Muscle of arm (tissue), 14 donors: ENCODE measurements at places on chromosomes 4 and X. TPM values are rescaled to one million over a fixed set of nuclear protein-coding genes. Genes with fewer than 3 reads are reported as not detected.

RRH gene
- 0.74 TPM for polyA plus RNA-seq

NR0B1 gene
- polyA plus RNA-seq = 0.22 TPM

- no peak for DNase-seq
Measured at GRCh38 chrX:16739574-16739973, 20.2 kb downstream of the SYAP1 start.

GRCh38 chr4:107270614-107271013 is 234.5 kb upstream of the DKK2 start:
- no peak for DNase-seq

DNA sequence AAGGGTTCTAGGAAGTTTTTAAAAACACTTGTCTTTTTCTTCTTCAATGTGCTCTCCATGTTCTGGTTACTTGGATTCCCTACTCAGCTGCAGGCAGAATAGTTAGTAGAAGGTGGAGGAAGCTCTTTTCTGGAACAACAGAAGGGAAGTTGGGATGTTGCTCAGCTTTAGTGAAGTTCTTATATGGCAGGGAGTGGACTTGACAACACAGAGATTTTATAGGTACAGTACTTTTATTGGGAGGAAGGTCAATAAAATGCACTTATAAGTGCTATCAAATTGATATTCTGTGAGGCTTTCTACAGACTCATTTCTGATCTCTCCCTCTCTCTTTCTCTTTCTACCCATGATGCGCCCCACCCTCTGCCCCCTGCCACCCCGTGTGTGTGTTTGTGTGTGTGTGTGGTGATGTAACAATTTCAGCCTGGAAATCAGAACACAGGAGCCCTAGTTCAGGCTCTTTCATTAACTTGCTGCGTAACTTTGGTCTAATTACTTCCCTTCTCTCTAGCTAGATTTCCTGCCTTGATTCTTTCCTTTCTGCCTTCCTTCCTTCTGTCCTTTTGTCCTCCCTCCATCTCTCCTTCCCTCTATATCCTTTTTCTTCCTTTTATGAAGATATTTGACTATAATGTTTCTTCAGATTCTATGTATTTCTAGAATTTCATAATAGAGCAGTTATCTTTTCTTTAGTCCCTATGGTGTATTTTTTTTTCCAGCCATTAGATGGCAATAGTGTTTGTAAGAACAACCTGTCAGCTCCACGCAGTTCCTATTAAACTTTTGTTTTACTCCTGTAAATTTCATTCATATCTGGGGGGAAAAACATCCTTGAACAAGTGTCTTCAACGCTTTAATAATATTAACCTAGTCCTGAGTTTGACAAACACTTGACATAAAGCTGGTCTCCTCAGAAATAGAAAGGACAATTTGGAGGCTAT is 37.1 kb downstream of the HEPH start:
- DNase-seq = peak; percentile 3

DNA sequence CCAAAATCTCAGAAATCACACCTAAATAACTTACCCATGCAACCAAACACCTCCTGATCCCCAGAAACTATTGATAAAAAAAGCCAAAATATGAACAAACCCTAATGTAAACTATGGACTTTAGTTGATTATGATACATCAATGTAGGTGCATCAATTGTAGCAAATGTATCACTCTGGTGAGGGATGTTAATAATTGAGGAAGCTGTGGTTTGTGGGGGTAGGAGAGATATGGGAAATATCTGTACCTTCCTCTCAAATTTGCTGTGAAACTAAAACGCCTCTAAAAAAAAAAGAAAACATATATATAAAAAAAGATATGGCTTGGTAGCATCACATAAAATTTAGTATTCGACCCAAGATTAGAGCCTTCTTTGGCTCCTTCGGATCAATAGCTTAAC is 144.3 kb upstream of the CPEB2 start:
- no peak for DNase-seq

GRCh38 chr4:143186649-143187048 is 1.9 kb downstream of the USP38 start:
- DNase-seq = no peak

DNA sequence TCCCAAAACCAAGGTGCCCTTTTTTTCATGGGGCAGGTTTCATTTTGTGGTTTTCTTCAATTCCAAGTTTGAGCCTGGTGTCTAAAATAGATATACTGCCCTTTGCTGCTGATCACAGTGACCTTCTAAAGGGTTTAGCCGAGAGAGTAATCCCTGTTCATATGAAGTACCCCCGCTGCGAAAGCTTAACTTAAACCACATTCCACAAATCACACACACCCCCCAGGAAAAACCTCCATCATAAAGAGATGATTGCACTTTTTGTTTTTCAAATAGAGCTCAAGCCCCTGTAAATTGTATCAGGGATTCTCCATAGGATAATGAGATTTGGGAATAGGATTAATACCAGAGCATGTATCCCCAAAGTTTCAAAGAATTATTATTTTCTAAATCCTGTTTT is 90.8 kb downstream of the USP46 start:
- DNase-seq = no peak
